Fibroblast of upper back skin (primary cell): ENCODE measurements at places on chromosomes 4 and X.

GRCh38 chr4:128354205-128354821 is 66.7 kb upstream of the PGRMC2 start:
- DNase-seq, result peak; percentile 97

DNA sequence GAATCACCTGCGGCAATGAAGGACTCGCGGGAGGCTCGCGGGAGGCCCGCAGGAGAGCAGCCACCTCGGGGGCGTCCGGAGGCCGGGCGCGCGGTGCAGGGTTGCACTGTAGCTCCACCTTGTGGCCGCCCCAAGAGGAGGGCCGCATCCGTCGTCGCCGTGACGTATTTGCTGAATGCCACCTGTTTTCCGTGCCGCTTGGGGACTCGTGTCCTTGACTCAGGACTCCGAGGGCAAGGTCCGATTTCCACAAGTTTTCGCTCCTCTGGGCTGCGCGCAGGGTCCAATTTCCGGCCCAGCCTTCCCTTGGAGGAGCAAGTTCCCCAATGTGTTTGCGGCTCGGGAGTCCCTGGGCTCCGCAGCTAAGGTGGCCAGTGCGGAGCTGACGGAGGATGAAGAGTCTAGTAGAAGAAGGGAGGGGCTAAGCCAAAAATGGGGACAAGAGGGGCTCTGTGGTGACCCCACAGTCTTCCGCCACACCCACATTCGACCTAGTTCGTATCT is 10.7 kb upstream of the DLG3 start:
- peak; percentile 36 for DNase-seq

DNA sequence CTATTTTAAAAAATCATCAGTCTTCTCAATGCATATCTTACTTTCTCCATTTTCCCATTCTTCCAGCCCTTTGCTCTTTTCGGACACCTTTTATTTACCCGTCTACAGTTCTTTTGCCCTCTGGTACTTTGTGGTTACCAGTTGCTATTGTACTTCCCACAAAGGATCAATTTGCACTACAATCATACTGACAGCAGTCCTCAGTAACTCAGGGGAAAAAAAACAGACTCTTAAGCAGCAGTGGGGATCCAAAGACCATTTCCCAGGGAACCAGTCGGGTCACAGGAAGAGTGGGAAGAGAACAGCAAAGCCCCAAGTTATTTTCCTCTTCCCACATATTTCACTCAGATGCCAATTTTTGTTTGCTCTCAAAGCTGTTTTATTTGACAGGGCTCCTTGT is 23.1 kb downstream of the DMD start:
- no peak for DNase-seq

GRCh38 chr4:173211838-173212237 is 43.2 kb downstream of the GALNT7 start:
- DNase-seq, result peak; percentile 80

DNA sequence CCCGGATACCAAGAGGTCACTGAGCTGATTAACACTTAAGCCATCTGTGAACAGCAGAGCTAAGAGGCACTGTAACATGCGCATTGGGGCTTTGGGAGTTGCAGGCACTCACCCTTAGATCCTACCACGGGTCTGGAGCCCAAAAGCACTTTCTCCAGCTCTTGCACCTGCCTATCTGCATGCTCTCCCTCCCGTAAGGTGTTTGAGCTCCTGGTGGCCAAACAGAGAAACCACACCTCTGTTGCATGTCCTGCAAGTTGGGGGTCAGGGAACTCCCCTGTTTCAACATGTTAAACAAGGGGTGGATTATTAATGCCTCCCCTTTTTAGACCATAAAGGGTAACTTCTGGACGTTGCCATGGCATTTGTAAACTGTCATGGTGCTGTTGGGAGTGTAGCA is 49.8 kb downstream of the GYPA start:
- no peak for DNase-seq
